ENCODE measurements at places on chromosomes 1 and 21. TPM values are rescaled to one million over a fixed set of nuclear protein-coding genes. Genes with fewer than 3 reads are reported as not detected.

The S100A2 gene
- 3.5 TPM for total RNA-seq

The C1orf226 gene
- 0.10 TPM for total RNA-seq

The GJB4 gene
- not detected for total RNA-seq

The TLCD4 gene
- total RNA-seq, result 0.21 TPM

The GJC2 gene
- total RNA-seq, result 0.41 TPM

The TMPRSS15 gene
- total RNA-seq, result not detected

The ATP13A2 gene
- total RNA-seq, result 41.8 TPM

The CREB3L4 gene
- total RNA-seq, result 8.5 TPM

The CD52 gene
- total RNA-seq, result 291 TPM

The LRRC8C gene
- total RNA-seq, result 36.4 TPM

The ANKRD65 gene
- total RNA-seq, result not detected

The FAM89A gene
- 15.1 TPM for total RNA-seq

The CFHR2 gene
- not detected for total RNA-seq

The SERINC2 gene
- 0.29 TPM for total RNA-seq
